Lower leg skin (tissue), 4 donors: ENCODE measurements at places on chromosomes 11 and 22. TPM values are rescaled to one million over a fixed set of nuclear protein-coding genes. Genes with fewer than 3 reads are reported as not detected.

- no peak for DNase-seq
These were observed 233.6 kb downstream of the FAM76B start for GRCh38 chr11:95556011-95556341.

GRCh38 chr11:107184986-107185385 is 166.7 kb upstream of the GUCY1A2 start:
- no peak for DNase-seq

GRCh38 chr11:100753571-100753970 is 66.5 kb downstream of the ARHGAP42 start:
- DNase-seq: no peak

VPREB3 gene
- total RNA-seq: not detected

EXT2 gene
- total RNA-seq: 72.5 TPM
